ENCODE measurements at places on chromosomes 3 and 15.

DNA sequence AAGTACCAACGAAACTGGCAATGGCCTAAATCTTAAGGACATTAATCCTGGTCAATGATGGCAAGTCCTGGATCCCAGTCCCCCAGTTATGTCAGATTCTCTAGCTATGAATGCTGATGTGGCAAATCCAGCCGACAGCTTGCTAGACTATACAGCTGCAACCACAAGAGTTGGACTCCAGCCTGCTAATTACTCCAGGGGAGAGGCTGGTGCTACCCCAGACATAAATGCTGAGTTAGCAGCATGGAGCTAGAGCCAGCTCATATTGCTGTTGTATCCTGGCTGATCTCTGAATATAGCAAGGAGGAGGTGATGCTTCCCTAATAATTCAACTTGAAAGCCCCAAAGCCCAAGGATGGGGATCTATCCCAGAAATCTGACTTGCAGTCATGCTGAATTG, 207.1 kb downstream of the LRRN1 start:
- DNase-seq = no peak

DNA sequence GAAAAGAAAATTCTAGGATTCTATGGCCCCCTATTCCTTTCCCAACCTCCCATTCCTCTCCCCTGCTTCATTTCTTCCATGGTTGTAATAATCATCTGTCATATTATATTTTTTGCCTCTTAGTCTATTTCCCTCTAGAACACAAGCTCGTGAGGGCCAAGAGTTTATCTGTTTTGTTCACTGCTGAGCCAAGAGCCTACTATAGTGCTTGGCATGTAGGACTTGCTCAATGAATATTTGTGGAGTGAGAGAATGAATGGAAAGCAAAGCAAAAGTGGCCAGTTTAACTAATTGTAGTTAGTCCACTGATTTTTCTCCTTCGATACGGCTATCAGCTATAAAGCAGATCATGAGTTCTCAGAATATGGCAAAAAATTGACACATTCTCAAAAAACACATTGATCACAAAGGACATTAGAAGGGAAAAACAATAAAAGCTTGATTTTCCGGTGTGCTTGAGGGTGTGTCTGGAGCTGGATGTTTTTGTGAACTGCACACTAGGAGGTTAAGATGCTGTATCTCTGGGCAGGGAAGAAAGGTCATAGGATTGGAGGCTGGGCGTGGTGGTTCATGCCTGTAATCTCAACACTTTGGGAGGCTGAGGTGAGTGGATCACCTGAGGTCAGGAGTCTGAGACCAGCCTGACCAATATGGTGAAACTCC, 25.0 kb upstream of the CTSH start:
- DNase-seq = no peak

GRCh38 chr3:78143000-78143399, 1103.1 kb downstream of the ROBO2 start:
- no peak for DNase-seq

DNA sequence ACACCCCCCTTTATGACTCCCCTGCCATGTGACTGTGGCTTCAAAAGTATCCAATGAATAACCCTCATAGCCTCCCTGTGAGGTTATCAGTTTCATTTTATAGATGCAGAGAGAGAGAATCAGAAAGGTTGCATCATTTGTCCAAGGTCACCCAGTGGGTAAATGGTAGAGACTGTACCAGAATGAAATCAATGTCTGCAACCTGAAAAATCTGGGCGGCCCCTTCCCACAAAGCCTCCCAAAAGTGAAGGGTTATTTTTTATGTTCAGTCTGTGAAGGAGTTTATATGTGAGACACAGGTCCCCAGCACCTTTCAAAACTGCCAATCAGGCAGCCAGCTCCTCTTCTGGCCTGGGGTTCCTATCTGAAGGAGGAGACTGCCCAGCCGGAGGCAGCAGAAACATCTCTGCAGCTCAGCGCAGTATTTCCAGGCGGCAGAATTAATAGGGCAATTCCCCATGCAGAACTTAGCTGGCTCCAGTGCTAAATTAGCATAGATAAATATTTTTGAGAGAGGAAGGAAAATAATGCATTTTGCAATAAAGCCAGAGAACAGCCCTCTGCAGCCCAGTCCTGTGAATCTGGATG, 130.8 kb upstream of the PRR20G start:
- DNase-seq = no peak

- DNase-seq = no peak
Observed at GRCh38 chr3:64220161-64220914, 4.9 kb downstream of the PRICKLE2 start.

DNA sequence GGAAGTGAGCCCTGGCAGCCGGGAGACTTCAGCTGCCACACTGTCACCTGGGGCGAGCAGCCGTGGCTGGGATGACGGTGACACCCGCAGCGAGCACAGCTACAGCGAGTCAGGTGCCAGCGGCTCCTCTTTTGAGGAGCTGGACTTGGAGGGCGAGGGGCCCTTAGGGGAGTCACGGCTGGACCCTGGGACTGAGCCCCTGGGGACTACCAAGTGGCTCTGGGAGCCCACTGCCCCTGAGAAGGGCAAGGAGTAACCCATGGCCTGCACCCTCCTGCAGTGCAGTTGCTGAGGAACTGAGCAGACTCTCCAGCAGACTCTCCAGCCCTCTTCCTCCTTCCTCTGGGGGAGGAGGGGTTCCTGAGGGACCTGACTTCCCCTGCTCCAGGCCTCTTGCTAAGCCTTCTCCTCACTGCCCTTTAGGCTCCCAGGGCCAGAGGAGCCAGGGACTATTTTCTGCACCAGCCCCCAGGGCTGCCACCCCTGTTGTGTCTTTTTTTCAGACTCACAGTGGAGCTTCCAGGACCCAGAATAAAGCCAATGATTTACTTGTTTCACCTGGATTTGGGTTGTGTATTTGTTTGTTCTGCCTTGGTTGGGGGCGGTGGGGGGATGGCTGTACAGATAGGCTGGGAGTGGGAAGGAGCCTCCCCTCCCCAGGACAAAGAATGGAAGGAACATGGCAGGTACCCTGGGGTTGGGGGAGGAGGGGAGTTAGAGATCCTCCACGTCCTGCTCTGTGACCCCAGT, 2.9 kb upstream of the GRM2 start:
- no peak for DNase-seq

GRCh38 chr3:54970895-54971294, 43.0 kb upstream of the LRTM1 start:
- no peak for DNase-seq

DNA sequence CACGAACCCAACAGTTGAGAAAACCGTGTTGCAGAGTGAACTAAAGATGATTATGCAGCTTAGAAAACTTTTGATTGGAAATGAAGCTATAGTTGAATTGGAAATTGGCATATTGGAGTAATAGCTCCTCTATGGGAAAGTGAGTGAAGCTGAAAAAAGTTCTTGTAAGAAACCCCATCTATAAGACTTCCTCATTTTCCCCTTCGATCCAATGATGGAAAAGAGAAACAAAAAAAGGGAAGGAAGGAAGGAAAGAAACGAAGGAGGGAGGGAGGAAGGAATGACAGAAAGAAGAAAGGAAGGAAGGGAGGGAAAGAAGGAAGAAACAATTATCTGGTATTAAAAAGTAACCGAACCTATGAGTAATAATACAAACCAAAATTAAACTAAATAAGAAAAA, 791.8 kb upstream of the NR2F2 start:
- no peak for DNase-seq

GRCh38 chr3:108661699-108662098, 72.2 kb downstream of the DZIP3 start:
- DNase-seq = no peak

GRCh38 chr3:63613561-63613960, 38.9 kb upstream of the SNTN start:
- DNase-seq = no peak

- no peak for DNase-seq
Observed at GRCh38 chr3:194076475-194076874, 59.5 kb upstream of the HES1 start.

GRCh38 chr3:141050576-141051442, at the start of gene SPSB4:
TSS of gene SPSB4 (plus strand) at chr3:141051347. CDS start at chr3:141066105, 14,758 bp downstream.
- no peak for DNase-seq

DNA sequence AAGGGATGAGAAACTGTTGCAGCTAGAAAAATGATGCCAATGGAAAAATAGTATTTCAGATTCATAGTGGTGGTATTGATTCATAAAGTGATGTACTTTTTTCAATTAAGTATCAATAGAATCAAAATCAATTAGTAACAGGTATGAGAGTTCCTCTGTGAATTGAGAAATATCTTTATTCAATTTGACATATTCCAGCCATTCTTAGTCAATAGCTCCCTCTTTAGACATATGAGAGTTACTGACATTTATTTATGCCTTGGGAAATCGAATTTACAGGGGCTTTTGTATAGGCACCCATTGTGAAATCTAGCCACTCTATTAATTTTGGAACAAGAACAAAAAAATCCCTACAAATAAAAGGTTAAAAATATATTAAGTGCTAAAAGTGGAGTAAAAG, 386.9 kb upstream of the CNTN3 start:
- peak; percentile 42 for DNase-seq

GRCh38 chr3:156316076-156316475, 195.7 kb downstream of the KCNAB1 start:
- no peak for DNase-seq

GRCh38 chr15:77984446-77984861, 93.1 kb downstream of the TBC1D2B start:
- DNase-seq = no peak

All from RKO (cell line).